ENCODE measurements at places on chromosomes 2 and 18.

GRCh38 chr18:62878305-62878704 is 163.0 kb downstream of the PHLPP1 start:
- DNase-seq: no peak

GRCh38 chr2:237422309-237422708 is 8.3 kb upstream of the COL6A3 start:
- no peak for DNase-seq

DNA sequence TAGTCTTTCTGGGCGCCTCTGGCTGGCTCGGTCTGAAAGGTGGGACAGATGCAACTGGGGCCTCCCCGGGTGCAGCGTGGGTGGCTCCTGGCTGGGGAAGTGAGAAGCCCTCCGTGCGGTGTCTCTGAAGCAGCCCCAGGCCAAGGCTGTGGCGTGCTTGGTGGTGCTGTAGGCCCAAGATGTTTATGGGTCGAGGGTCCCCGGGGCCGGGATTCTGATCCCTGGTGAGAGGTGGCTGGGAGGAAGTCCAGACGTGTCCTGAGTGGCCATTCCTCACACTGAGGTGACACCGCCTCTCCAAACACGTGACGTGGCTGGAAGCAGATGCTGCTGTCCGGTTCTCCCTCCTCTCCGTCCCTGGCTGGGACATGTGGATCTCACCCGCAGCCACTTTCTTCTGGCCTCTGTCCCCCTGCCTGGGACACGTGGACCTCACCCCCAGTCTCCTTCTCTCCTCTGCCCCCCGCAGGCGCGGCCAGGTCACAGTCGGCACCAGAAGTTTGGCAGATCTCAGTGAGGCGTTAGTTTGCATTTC is 12.6 kb downstream of the RTP5 start:
- DNase-seq: no peak

- no peak for DNase-seq
Measured at GRCh38 chr2:19201911-19202462, 156.4 kb downstream of the OSR1 start.

GRCh38 chr18:939166-939565 is 34.5 kb downstream of the ADCYAP1 start:
- DNase-seq: no peak

DNA sequence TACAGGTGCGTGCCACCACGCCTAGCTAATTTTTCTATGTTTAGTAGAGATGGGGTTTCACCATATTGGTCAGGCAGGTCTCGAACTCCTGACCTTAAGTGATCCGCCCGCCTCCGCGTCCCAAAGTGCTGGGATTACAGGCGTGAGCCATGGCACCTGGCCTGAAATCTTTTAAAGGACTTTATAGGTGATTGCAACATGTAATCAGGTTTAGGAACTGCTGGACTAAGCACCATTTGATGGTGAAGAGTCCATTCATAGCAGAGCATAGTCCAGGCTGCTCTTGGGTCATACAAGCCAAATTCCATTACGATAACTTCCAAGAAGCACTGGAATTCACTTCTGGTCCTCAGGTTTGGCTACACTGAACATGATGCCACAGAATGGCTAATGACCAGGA is 200.6 kb upstream of the SMAD2 start:
- no peak for DNase-seq

- DNase-seq: no peak
Measured at GRCh38 chr2:234974501-234975385, 22.9 kb downstream of the SH3BP4 start.

DNA sequence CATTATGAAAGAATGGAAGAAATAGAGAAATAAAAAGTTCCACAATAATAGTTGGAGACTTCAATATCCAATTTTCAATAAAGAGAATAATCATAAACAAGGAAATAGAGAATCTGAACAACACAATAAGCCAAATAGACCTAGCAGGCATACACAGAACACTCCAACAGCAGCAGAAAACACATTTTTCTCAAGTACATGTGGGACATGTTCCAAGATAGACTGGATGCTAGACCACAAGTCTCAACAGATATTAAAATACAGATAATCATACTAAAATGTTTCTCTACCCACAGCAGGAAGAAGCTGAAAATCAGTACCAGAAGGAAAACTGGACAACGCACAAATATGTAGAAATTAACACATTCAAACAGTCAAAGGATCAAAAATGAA is 113.9 kb downstream of the USP34 start:
- DNase-seq: no peak

GRCh38 chr2:20322527-20323300 is 27.9 kb downstream of the PUM2 start:
- DNase-seq: no peak

DNA sequence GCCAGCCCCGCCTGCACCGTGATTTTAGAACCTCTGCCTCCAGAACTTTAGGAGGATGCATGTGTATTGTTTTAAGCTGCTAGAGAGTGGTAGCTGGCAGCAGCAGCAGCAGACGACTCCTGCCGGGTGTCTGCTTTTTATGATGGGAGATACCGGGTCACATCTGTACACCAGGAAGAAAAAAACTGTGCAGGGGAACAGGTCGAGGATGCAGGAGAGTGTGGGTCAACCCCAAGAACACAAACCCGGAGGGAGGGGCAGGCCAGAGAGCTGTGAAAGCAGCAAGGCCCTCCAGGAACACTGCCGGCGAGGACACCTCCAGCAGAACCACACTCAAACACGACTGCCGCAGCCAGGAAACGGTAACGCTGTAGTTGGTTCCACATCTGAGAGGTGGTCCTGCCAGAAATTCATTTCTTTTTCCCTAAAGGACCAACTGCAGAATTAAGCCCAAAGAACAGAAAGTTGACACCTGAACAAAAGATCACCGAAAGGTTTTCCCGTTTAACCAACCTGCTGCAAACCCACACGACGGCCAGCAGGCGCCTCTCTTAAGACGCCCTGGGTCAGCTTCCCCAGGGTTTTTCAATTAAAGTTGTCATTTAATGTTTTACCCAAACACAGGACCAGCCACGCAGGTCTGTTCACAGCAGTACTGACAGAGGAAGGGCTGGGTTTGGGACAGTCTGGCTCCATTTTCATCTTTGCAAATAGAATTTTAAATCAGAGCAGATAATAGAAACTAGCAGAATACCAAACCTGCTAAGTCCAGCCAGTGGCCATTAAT is 60.5 kb downstream of the NDUFA10 start:
- DNase-seq: no peak

DNA sequence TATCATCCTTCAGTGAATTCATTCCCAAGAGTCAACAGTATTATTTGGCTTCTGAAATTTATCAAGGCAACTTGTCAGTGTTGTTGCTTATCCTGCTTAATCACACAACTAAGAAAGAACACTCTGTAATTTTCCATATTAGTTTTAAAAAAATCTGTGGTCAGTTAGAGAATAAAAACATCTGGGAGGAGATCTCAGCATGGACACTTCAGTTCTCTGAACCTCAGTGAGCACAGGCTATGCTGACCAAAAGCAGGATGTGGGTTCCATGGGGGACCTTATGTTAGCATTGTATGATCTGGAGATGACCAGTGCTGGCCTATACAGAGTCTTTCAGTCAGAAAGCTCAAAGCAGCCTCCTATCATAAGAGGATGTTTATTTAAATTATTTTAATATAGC is 79.1 kb upstream of the KLHL14 start:
- DNase-seq: no peak

- no peak for DNase-seq
Measured at GRCh38 chr2:191526091-191526490, 151.8 kb upstream of the NABP1 start.

GRCh38 chr2:52288596-52288995 is 1256.7 kb upstream of the NRXN1 start:
- no peak for DNase-seq

- no peak for DNase-seq
Measured at GRCh38 chr18:2794159-2794558, 52.6 kb upstream of the EMILIN2 start.

GRCh38 chr2:102025583-102026267 is 34.0 kb downstream of the IL1R2 start:
- DNase-seq: no peak

DNA sequence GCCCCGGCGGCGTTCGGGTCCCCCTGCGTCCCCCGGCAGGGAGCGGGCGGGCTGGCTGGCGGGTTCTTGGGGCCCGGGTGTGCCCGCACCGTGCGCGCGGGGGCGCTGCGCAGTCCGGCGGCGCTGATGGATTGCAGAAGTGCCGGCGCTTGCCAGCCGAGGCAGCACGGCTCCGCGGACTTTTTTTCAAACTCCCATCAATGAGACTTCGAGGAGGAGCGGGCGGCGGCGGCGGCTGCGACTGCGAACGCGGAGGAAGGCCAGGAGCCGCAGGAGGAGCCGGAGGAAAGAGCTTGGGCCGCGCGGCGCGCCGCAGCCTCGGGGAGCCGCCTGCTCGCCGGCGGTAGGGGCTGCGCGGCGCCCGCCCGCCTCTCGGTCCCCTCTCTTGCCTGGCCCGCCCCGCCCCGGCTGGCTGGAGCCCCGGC is at the start of gene GLI2:
GLI2 (plus strand) TSS at position 123 of the 425 bp plus-strand sequence. CDS start 61,453 bp downstream, outside the sequence.
- no peak for DNase-seq

- DNase-seq: no peak
Measured at GRCh38 chr2:190961918-190962487, 52.0 kb downstream of the STAT1 start.

DNA sequence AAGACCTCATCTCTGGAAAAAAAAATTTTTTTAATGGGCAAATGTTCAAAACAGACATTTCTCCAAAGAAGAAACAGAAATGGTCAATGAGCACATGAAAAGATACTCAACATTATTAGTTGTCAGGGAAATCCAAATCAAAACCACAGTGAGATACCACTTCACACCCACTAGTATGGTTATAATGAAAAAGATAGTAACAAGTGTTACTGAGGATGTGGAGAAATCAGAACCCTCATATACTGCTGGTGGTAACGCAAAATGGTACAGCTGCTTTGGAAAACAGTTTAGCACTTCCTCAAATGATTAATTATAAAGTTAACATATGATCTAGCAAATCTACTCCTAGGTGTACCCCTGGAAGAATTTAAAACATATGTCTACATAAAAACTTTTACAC is 29.0 kb upstream of the TCF7L1 start:
- no peak for DNase-seq

DNA sequence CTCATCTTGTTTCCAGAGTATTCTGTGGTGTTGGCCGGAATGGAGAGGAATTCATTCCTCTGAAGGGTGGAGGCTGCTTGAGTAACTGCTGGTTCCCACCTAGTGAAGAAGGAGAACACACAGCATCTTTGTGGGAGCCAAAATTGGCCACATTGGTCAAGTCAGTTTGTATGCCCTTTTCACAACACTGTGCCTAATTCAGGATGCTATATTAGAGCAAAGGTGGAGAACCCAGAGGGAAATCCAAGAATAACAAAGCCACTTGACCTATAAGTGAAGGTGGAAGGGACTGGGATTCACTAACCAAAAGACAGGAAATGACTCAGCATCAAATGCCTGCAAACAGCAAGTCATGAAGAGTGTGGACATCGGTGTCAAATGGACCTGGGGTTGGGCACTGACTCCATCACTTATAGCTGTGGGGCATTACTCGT is 27.3 kb upstream of the MLPH start:
- no peak for DNase-seq

- no peak for DNase-seq
Measured at GRCh38 chr2:217360781-217361482, 501.1 kb upstream of the TNP1 start.

- no peak for DNase-seq
Measured at GRCh38 chr2:45119855-45120254, 110.6 kb upstream of the SIX2 start.

GRCh38 chr18:73461780-73462059 is 593.9 kb upstream of the NETO1 start:
- no peak for DNase-seq

- DNase-seq: no peak
Measured at GRCh38 chr18:49014605-49015267, 64.0 kb upstream of the SMAD7 start.

DNA sequence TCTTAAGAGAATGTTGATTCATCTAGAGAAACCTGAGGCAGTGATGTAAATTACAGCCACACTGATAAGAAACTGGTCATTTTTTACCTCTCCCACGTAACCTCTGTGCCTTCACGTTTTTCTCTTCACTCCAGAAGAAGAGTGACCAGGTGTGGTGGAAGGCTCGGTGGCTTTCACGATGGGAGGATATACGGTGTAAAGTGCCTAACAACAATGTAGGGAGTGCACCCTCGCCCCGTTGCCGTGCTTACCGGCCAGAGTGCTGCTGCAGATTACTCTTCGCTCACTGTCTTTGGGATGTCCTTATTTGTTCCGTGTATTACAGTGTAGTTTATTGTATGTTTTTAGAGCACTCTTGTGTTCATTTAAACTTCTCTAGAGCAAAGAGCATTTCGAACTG is 46.5 kb downstream of the NCK2 start:
- no peak for DNase-seq

GRCh38 chr2:201132518-201132917 is 16.6 kb downstream of the CFLAR start:
- DNase-seq: no peak

DNA sequence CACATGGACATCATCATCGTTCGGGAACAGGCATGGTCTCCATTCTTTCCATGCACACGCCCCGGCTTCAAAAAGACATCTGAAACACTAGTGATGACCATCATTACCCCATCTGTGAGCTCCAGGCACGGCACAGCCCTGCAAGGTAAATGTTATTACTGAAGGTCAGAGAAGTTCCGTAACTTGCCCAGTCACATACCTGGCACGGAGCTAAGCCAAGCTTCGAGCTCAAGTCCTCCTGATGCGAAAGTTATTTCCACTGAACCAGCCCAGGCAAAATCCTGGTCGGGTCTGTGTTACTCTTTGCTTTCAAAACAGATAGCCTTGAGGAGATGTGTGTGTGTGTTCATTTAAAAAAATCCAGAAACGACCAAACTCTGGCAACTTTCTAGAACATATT is 22.8 kb downstream of the FHL2 start:
- no peak for DNase-seq

GRCh38 chr2:85537600-85538506 is 1.1 kb upstream of the MAT2A start:
- no peak for DNase-seq

DNA sequence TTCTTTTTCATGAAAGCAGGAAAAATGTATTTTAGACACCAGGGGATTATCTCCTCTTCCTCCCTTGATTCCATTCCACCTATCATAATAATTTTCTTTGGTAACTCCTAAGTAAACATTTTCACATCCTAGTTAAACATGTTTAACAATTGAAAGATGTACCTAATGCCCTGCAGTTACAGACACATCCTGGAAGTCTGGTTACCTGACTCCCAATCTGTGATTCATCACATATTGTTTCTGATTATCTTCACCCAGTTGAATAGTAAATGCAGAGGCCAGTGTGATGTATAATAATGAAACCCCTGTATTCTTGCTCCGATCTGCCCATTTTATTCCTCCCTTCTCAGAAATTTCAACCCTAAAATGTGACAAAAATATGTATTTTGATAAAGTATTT is 1237.6 kb upstream of the LRRTM1 start:
- no peak for DNase-seq

DNA sequence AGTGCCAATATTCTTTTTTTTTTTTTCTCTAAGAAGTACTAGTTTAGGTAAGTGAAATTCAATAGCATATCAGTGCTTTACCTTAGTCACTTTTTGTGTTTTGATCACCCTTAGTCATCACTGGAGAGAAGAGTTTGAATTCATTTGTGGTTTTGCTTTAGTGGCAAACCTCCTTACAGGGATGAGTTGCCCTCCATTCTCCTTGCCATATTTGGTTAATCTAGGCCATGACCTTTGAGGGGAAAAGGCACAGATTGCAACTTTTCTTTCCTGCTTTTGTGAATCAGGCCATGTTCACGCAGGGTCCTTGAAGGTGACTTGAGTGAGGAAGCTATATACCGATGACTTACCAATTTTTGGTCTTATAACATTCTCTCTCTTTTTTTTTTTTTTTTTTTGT is 34.4 kb downstream of the PLEKHA3 start:
- DNase-seq: no peak
